ENCODE measurements at places on chromosomes 12 and 14.

GRCh38 chr12:118402251-118402650 lies 25.9 kb downstream of the SUDS3 start:
- DNase-seq, result peak; percentile 85

GRCh38 chr12:69102856-69103255 lies 136.5 kb upstream of the CPSF6 start:
- DNase-seq, result no peak

GRCh38 chr12:9711664-9712063 lies 21.2 kb downstream of the CLECL1 start:
- peak; percentile 44 for DNase-seq

DNA sequence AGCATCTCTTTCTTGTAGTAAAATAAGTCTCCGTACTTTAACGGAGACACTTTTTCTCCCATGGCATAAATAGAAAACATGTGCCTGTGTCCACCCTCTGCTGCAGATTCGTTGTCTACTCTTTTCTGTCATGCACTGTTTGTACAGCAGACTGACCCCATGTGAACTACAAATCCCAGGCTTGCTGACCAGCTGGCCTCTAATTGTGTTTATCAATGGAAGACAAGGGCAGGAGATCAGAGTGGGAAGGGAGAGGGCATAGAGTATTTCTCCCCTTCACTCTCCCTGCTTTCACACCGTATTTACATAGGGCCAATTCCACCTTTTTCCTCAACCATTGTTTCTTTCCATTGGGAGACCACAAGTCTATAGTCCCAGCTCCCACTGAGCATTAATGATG lies 31.0 kb upstream of the TMTC2 start:
- DNase-seq, result no peak

DNA sequence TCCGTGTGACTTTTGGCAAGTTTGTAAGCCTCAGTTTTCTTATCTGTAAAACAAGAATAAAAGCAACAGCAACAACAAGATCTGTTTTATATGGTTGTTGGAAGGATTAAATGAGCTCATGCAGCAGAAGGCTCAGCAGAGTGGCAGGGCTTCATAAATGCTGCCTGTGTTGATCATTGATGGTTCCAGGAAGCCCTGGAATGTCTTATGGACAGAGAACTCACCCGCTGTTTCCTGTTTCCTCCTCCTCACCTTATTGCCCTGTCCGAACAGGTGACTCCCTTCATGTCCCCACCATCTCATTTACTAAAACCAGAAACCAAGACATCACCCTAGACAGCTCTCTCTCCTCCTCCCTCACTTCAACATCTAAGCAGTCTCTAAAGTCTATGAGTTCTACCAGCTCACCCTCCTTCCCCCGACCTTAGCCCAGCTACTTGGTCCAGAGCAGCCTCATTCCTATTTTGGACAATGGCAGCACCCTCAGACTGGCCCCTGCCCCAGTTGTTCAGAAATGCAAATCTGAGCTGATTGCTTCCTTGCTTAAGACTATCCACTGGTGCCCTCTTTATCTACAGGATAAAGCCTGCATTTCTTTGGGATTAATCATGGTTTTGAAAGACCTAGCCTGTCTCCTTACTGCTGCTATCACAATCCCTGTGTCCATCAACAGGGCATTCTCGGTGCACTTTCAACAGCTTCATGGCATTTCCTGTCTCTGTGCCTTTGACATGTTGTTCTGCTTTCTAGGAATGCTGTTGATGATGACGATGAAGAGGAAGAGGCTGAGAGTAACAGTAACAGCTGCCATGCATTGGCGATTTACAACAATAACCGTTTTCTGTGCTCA lies 21.4 kb upstream of the GSG1 start:
- peak; percentile 71 for DNase-seq

DNA sequence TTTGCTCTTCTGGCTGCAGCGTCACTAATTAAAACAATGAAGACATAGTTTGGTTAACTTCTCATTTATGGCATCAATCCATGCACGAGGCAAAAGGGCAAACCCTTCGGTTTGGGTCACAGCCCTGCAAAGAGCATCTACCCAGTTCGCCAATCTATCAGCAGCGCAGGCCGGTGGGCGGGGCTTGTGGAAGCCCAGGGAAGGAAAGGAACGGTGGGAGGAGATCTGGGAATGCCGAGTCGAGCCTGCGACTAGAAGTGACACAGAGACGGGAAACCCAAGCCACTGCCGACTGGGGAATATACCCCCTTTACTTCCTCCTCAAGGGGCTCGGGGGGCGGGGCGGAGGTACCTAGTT lies 466 bp downstream of the KICS2 start:
- DNase-seq, result peak; percentile 77

DNA sequence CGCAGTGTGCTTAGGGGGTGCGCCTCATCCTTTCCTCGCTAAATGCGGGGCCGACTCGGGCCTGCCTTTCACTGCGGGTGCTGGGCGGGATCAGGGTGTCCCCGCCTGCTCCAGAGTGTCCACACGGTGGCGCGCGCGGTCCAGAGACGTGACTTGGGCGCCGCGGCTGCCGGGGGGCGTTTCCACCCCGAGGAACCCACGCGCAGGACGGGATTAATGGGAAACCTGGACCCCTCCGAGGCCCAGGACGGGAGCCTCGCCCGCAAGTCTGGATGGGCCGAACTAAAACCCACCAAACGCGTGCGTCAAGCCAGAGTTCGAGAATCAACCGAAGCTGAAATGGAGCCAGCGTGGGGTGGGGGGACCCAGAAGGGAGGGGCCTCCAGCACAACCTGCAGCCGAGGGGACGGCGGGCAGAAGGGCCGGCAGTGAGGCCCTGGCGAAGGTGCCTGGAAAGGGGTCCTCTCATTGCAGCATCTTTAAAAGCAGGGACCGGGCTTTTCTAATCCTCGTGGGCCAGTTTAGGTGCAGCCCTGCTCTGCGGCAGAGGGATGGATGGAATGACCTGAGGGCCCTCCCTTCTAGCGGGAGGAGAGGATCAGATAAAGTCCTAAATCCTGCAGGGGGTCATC lies 93.3 kb downstream of the NINJ2 start:
- DNase-seq, result peak; percentile 81

GRCh38 chr12:41683023-41683422 lies 461.7 kb downstream of the GXYLT1 start:
- no peak for DNase-seq

DNA sequence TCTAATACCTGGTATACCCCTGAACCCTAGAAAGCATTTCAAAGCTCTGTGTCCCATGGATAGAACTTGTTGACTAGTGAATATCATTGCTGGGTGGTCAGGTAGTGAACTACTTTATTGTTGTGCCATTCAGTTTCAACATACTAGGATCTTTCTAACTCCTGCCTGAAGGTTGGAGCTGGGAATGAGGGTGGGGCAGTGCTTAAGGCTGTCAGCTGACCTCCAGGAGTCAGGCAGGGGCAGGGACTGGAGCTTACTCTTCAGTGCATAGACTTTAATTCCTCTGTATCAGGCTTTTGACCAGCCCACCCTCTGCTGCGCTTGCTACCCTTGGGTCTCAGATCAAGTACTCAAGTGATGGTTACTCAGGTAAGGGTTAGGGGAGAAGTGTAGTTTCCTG lies 102.6 kb upstream of the RFX4 start:
- no peak for DNase-seq

DNA sequence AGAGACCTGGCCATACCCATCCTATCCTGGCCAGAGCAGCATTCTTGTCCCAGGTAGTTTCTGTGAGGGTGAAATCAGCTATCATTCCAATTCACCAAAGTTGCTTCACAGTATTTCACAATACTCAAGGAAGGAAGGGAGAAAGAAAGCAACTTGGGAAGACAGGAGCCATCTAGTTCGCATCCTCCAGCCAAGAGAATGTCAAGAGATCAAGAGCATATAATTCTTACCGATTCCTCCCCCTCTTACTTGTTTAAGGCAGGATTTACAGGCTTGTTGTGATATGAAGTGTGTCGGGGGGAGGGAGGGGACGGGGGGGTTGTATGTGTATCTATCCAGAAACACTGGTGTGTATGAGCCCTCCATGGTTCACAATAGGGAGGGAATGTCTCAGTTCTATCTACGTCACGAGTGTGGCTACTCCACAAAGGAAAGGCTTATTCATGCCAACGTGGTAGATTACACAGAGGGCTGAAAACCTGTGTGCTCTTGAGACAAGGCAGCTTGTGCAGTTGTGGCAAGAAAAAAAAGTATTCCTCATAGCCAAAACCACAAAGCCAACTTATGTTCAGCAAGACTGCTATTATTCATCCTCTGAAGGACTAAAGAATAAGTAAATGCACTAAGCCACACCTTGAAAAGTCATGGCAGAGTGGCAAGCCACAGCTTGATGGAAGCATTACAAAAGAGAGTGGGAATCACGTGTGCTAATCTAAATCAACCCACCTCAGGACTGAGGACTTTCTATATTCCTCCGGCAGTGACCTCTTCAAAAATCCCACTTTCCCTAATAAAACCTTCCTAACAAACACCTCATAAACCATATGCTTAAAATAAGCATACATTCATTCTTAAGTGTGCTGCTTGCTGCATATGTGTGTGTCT lies 35.0 kb downstream of the CORO1C start:
- DNase-seq, result peak; percentile 99

- no peak for DNase-seq
These were observed 6.8 kb downstream of the RIN3 start for GRCh38 chr14:92520102-92521057.

DNA sequence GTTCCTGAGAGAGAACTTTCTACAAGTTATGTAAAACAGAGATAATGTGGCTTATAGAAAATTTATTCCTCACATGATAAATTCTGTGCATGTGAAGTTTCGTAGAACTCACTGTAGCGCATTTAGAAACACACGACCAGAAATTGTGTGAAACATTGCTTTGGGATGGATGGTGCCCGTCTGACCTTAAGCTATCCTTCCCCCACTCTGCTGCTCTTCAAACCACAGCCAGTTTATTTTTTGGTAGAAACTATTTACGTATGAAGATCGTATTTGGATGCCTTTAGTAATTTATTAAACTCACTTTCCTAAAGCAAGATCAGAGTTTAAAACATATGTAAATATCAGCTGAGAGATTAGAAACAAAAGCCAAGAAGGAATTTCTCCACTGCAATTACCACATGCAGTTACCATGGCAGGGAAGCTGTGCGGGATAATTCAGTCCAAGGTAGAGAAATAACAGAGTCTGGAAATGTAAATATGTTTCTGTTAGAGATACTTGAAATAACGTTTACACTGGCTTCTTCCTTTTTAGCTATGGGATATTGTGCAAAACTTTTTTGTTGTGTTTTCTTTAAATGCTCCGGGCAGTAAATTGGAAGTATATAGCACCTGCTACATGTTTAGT lies 382.7 kb downstream of the RGS6 start:
- DNase-seq, result no peak

GRCh38 chr12:40146800-40147797 lies 41.2 kb upstream of the SLC2A13 start:
- DNase-seq, result no peak

DNA sequence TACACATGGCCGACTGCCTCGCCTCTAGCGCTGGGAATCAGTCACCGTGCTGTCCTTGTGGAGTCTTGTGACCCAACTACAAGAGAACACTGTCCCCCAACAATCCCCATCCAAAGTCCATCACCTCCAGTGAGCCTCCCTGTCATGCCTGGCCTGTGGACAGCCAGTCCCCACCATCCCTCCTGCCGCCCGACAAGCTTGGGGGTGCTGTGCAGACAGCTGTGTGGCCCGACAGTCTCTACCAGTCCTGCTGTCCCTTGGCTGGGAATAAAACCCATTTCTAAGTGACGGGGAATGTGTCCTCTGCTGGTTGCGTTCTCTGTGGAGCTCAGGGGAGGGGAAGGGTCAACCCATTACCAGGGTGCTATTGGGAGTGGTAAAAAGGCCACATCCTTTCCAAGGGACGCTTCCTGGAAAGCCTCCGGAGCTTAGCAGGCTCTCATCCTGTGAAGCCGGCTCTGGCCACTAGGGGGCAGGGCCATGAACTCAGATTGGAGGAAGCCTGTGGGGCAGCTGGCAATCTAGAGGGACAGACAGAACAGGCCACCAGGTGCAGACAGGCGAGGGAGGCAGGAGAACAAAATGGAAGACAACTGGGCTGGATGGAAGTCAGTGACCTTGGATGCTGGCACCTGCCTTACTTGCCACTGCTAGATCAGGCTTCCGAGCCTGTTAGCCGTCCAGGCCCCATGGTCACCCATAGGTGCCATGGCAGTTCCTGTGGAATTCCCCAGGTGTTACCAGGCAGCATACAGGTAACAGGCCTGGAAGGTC lies 12.0 kb upstream of the BLTP3B start:
- DNase-seq, result peak; percentile 55

DNA sequence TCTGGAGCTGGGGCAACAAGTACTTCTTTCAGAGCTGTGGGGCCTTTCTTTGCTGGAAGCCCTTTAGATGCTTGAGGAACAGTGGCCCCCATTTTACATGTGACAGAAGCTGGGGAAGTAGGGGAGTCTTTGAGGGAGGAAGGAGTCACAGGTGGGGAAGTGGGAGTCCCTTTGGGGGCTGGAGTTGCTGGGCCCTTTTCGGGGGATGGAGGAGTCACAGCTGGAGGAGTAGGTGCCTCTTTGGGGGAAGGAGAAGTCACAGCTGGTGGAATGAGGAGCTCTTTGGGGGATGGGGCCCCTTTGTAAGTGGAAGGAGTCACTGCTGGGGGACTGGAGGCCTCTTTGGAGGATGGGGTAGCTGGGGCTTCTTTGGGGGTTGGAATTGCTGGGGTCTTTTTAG lies 8.6 kb downstream of the NACA start:
- DNase-seq, result no peak

DNA sequence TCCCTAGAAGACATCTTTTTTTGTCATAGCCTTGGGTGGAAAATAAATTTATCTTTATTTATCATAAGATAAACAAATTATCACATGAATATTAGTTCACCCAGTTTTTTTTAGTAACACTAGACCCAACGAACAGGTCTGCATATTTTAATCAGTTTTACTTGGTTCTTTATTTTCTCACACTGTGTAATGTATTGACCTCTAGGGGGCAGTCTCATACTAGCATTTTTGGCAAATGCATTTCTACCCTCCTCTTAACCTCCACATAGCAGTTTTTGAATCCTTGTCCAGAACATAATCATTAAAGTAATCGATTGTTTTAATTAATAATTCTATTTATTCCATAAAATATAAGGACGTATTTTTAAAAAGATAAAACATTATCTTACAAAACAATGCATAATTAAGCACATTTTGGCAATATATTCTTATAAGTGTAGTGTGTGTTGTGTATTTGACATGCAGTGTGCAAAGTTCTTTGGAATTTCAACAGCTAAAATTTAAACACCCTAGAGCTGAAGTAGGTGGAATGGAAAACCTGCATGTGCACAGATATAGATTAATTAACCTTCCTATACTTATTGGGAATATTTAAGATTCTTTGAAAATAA lies 31.6 kb upstream of the PTPRQ start:
- DNase-seq, result peak; percentile 62

GRCh38 chr14:80679273-80679672 lies 262.3 kb downstream of the CEP128 start:
- DNase-seq, result no peak

- peak; percentile 11 for DNase-seq
These were observed 35.5 kb upstream of the STON2 start for GRCh38 chr14:81435391-81436295.

GRCh38 chr12:120674097-120674636 lies 12.8 kb upstream of the MLEC start:
- DNase-seq, result no peak

GRCh38 chr14:72810201-72810600 lies 83.7 kb downstream of the DPF3 start:
- DNase-seq, result no peak

GRCh38 chr12:64655141-64655540 lies 44.8 kb downstream of the RASSF3 start:
- DNase-seq, result no peak
